ENCODE measurements at places on chromosomes 5 and 9.

DNA sequence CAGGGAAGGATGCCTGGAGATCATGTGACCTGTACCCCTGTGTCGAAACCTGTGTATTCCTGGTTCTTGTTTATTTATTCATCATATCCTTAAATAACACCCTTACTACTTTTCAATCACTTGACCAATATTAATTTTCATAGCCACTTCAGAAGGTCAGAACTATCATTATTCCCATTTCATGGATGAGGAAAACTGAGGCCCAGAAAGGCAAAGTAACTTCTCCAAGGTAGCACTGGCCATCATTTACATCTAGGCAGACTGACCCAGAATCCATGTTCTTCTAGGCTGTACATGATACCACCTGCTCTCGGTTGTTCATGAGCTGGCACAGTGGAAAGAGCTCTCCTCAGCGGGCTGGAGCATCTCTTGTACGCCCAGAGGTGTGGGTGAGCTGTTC lies 49.4 kb downstream of the KCNIP1 start:
- DNase-seq = no peak

DNA sequence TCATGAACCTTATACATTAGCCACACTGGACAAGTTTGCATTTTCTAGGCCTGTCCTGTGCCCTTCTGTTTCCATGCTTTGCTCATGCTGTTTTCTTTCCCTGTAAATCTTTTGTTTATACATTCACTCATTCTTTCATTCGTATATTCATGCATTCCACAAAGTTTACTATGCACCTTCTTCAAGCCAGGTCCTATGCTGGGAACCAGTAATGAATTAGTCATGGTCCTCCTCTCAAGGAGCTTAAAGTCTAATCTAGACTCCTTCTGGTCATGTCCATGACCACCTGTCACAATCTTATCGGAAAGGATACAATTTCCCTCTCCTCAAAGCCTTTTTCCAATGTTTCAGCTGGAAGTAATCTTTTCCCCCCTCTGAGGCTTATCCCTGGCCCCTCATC lies 9.1 kb upstream of the XPA start:
- no peak for DNase-seq

DNA sequence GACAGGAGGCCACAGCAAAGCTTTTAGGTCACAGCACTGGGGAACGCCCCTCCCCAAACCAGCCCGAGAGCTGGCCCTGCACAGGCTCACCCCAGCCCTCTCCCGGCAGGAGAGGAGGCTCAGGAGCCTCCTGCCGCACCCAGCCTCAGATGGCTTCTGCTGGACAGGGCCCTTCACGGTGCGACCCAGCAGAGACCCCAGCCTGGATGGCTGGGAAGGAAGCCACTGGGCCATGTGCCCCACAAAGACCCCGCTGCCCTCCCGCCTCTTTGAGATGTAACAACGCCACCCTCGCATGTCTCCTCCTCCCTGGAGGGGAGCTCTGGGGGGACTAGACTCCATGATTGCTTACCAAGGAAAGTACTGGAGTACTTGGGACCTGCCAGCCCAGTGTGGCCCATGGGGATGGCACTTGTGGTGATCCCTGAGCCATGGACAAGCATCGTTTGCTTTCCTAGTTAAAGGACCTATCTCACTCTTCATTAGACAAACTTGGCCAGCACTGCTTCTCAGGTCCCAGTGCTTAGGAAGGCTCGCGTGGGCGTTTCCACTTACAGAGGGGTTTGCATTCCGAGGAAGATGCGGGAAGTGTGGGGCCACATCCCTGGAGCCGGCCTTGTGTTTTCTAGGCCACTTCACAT lies 9.0 kb downstream of the MYMK start:
- DNase-seq = no peak

GRCh38 chr5:5512543-5512942 lies 90.1 kb downstream of the ICE1 start:
- DNase-seq = peak; percentile 11
